ENCODE measurements at places on chromosomes 12 and 14. TPM values are rescaled to one million over a fixed set of nuclear protein-coding genes. Genes with fewer than 3 reads are reported as not detected.

BCL11B gene
- total RNA-seq: 34.9 TPM

MDGA2 gene
- not detected for total RNA-seq

POTEM gene
- total RNA-seq: not detected

KLRC4 gene
- total RNA-seq: not detected

CLEC1B gene
- not detected for total RNA-seq

TAS2R20 gene
- 2.5 TPM for total RNA-seq

RTN1 gene
- not detected for total RNA-seq

INHBC gene
- total RNA-seq: 0.14 TPM

PGF gene
- total RNA-seq: 0.34 TPM

DBX2 gene
- total RNA-seq: not detected

PROX2 gene
- 0.05 TPM for total RNA-seq

GRCh38 chr12:131089531-131090273, 136.0 kb downstream of the ADGRD1 start:
- no peak for DNase-seq

- DNase-seq: no peak
Measured at GRCh38 chr14:68741839-68742470, 50.9 kb downstream of the ZFP36L1 start.

DNA sequence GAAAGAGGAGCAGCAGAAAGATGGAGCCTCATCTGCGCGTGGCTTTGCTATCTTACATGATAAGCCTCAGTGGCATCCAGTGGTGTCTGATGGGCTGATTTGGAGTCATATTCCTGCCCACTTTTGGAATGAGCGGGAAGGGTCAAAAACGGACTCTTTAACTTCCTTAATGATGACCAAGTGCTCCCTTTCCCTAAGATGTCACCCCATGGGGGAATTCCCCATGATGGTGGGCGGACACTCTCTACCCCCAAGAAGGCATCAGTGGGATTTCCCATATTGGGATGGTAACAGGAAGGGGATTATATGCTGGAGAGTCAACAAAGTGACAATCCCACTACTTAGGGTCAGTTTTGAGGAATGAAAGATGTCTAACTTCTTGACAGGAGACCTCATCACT, 110.9 kb downstream of the GPATCH2L start:
- no peak for DNase-seq

DNA sequence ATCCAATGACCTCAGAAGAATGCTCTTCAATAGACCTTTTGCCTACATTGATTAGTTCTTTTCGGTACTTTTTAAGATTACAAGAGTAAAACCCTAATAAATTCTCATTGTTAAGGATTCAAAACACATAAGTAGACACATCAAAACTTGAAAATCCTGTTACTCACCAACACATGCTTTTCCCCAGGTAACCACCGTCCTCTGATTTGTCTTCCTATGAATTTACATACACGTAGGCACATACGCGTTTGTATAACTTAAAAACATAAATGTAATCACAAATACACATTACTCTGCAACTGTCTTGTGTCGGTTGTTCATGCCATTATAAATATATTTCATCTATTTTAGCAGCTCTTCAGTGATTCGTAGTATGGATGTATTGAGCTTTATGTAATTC, 910 bp upstream of the WASHC4 start:
- no peak for DNase-seq

DNA sequence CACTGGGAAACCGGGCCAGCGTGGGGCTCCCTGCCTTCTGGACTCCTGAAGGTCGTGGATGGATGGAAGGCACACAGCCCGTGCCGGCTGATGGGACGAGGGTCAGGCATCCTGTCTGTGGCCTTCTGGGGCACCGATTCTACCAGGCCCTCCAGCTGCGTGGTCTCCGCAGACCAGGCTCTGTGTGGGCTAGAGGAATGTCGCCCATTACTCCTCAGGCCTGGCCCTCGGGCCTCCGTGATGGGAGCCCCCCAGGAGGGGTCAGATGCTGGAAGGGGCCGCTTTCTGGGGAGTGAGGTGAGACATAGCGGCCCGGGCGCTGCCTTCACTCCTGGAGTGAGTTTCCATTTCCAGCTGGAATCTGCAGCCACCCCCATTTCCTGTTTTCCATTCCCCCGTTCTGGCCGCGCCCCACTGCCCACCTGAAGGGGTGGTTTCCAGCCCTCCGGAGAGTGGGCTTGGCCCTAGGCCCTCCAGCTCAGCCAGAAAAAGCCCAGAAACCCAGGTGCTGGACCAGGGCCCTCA, 26.9 kb downstream of the HIP1R start:
- no peak for DNase-seq

- no peak for DNase-seq
Measured at GRCh38 chr14:29892327-29892726, 35.3 kb downstream of the PRKD1 start.

DNA sequence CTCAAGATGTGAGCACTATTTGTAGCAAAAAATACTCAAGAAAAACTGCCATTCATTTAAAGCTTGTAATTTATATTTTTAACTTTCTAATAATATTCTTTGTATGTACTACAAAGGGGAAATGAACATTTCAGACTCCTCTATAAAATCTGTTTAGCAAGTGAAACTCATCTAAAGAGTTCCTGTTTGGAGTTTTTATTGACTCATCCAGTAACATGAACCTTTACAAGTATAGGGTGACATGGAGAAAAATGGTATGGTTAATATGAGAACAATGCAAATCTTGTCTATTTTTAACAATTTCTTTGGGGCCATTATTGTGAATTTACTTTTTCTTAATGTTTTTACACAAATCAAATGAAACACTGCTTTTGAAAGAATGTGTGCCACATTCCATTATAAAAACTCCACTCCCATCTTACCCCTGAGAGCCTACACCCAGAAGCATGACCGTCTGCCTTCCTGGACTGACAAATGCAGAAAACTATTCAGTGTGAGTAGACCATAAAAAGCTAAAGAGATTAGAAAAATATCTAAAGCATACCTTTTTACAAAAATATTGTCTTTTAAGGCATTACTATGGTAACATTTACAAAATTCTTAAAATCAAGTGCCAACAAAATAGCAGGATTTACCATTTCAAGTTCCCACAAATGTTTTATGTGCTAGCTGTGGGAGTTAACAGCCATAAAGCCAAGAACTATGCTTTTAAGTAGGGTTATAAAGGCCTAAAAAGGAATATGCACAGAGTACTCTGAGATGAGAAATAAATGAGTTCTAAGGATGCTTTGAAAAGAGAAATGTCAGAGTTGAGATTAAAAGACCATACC, 144.0 kb downstream of the ADAMTS20 start:
- no peak for DNase-seq

DNA sequence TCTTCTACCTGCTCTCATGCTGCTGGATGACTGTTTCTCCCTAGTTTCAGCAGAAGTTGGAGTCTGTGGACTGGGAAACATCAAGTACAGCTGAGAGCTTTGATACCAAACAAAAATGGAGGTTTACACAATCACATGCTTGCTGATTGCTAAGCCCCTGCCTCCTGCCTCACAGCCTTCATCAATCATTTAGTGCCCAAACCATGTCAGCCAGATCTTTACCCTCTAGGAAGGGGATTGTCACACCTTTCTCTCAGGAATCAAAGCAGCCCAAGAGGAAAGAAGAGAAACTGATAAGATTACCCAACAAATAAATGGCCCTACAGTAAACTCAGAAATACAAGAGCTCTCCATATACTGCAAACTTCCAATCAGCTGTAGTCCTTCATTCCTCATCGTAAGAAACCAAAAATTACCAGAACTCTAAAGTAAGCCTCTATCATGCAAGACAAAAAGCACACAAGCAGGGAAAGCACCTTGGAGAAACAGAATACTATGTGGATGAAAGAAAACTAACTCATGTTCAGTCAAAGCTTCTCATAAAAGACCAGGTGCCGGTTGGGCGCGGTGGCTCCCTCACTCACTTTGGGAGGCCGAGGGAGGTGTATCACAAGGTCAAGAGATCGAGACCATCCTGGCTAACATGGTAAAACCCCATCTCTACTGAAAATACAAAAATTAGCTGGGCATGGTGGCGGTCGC, 63.6 kb upstream of the RESF1 start:
- DNase-seq: no peak

GRCh38 chr12:11725686-11726085, 76.2 kb downstream of the ETV6 start:
- DNase-seq: no peak

DNA sequence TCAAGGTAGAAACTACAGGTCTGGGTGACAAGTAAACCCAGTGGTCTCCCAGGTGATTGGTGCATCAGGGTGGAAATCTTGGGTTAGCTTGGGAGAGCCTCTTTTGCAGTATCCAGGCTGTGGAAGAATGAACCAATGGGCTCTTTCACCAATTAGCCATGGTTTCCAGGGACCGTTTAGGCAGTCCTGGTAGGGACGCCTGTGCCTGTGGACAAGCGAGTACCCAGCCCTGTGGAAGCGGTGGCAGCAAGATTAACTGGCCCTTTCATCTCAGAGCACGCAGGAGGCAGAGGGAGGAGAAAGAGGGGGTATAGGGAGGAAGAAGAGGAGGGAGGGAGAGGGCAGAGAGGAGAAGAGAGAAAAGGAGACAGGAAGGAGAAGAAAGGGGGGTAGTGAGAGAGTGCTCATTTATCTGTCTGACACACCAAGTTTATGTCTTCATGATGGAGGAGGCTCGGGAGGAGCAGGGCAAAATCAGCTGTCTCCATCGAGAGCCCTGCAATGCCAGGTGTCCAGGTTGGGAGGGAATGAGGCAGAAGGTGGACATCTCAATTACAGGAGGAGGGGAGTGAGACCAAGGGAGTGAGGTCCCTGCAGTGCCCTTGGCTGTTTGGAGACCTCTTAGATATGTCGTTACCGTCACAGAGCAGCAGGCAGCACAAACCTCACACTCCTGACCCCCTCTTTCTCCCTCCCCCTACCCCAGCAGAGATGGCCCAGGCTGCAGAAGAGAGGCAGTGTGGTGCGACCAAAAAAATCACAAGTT, 4.6 kb upstream of the ZDHHC22 start:
- no peak for DNase-seq

- DNase-seq: no peak
Measured at GRCh38 chr14:38994731-38995130, 108.3 kb downstream of the SEC23A start.

DNA sequence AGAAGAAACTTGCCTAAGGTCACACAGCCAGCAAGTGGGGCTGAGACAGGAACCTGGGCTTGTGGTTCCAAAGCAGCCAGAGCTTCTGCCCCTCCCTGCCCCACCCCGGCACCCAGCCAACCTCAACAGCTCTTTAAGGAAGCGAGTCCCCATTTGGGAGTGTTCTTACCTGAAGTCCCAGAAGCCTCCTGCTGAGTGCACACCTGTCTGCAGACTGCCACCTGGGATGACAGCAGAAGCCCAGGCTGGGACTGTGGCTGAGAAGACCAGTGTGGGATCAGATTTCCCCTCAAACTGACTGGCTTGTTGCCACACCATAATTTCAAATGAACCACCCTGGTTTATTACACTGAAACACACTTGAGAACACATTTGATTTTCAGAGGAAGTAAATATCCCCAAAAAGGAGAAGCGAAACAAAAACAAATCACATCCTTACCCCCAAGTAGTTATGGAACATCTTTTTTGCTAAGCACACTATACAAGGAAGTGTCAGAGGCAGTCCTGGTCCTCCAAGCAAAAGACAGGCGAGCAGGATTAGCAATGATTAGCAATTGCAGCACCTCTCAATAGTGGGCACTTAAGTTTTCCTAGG, 6.3 kb upstream of the RIN3 start:
- DNase-seq: no peak

DNA sequence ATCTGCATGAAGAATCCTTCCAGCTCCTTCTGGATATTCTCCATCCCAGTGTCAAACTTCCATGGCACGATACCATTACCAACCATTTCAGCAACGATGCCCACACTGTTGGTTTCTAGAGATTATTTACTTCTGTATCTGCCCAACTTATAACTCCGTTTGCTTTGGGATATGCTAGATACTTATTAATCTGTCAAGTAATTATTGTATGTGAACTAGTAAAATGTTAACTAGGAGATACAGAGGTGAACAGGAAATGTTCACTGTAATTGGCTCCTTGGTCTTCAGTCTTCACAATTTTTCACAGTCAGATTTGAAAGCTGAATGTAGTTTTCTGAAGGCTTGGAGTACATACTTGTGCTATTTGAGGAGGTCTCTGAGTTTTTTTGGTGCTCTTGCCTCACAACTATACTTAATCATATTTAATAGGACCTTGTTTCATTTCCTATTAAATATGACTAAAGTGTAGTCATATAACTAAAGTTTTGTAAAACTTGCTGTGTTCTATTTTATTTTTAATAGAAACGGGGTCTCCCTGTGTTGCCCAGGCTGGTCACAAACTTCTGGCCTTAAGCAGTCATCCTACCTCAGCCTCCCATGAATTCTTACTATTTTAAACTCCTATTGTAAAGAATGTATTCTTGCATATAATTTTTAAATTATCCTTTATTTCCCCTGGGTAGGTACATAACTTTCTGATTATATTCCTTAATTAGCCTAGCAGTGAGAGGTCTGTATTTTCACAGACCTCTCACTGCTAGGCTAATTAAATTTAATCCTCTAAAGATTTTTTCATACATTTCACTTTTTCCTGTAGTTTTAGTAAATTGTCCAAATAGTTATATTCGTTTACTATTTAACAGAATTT, 79.7 kb downstream of the FGD4 start:
- no peak for DNase-seq

DNA sequence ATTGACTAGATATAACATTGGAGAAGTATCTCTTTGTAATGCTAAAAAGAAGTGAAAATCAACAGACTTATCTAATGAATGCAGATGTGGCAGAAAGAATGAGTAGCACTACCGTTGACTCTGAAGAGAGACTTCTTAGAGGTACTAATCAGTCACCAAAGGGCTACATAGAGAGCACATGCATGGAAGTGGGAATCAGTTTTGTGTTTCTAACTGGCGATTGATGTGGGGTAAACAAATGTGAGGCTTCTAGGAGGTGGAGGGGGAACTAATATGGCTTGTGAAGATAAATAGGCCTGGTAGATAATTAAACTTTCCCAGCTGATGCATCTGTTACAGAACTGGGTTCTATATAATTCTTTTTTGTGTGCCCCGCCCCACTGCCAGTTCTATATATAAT, 10.5 kb downstream of the COCH start:
- DNase-seq: no peak

GRCh38 chr12:125282921-125283320, 217.7 kb downstream of the AACS start:
- DNase-seq: no peak

DNA sequence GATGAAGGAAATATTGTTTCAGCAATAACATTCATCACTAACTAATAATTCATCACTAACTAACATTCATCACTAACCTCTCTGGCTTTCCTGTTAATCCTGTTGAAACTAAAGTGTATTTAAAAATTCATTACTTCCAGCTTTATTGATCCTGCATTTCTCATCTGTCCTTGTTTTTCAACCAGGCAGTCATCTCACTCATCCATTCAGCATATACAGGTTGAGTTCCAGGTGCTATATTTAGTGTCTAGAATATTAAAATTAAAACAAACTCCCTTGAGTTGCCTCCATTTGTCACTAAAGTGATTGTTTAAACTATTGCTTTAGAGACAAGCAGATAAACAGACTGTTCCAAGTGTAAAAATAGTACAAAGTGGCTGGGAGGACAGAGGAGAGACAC, 58.1 kb downstream of the ATXN7L3B start:
- DNase-seq: no peak

DNA sequence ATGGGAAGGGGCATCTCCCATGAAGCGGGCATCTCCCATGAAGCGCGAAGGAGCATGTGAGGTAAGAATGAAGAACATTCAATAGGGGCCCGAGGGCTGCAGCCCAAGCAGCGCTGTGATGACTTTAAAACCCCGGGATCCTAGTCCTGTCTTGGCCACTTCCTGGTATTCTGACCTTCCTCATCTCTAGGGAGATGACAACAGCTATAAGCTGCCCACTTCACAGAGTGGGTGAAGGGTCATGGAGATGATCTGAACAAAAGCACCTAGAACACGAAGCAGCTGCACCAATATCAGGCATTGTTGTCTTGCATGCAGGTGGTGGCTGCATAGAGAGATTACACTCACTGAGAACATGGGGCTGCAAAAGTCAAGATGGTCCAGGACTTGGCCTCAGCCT, 64.5 kb downstream of the SPTB start:
- no peak for DNase-seq
